Glomerular endothelial cell (primary cell): ENCODE measurements at places on chromosomes 12 and 14.

GRCh38 chr12:82357845-82358199 is 365 bp downstream of the CCDC59 start:
- no peak for DNase-seq

DNA sequence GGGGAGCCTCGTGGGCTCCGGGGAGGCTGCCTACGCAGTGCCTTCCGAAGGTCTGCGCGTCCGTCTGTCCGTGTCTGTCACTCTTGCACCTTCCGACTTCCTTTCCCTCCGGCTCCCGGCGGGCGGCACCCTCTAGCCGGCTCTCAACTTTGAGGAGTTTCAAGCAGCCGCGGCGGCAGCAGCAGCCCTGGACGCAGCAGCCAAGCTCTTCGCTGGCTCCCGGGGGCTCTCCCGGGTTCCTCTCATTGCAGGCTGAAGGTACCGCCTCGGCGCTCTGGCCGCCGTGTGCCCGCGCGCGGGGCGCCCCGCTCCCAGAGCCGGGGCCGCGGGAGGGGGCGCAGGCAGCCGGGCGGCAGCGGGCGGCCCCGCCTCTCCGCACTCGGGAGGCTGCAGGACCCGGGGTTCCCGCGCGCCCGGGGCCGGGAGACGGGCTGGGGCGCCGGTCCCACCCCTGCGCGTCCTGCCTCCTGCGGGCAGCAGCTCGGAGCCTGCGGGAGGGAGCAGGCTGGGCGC is at the start of the genes AMIGO2 and PCED1B:
TSS of gene AMIGO2 (minus strand) at position 492 of the 513 bp plus-strand sequence. CDS start 957 bp downstream, outside the sequence.
TSS of gene PCED1B (plus strand) at position 154 of the 513 bp plus-strand sequence. CDS start 155,443 bp downstream, outside the sequence.
- no peak for DNase-seq

DNA sequence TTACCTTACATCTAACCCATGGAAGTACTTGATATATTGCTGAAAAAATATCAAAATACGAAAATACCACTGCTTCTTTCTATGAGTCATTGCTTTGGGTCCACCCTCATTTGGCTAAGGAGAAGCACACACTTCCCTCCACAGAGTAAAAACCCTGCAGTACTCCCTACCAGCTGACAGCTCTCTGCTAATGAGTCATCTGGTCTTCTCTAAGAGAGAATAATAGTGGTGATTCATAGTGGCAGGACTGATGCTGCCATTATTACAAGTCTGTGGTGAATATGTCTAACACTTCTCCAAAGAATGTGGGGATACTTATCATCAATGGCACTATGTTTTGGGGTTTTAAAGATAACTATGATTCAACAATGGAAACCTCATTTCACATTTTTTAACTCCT is 90.7 kb downstream of the PPFIA2 start:
- DNase-seq, result no peak

DNA sequence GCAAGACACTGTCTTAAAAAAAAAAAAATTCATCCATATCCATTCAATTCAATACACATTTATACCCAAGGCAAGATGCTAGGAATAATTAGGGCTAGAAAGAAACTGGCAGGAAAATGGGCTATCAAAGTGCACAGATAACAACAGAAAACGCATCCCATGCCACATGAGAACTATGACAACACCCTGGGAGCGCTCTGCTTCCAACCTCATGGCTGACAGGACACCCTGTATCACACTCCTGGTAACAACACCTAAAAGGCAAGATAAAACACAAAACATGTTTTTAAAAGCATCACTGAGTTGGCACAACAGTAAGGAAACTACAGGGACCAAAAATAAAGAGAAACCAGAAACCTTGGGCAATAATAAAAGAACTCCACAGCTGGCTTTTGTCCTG is 54.9 kb downstream of the ZFYVE21 start:
- no peak for DNase-seq

GRCh38 chr14:95445676-95446075 is 70.8 kb downstream of the SYNE3 start:
- DNase-seq, result no peak

GRCh38 chr12:9364224-9365176 is 156.3 kb upstream of the PZP start:
- no peak for DNase-seq

DNA sequence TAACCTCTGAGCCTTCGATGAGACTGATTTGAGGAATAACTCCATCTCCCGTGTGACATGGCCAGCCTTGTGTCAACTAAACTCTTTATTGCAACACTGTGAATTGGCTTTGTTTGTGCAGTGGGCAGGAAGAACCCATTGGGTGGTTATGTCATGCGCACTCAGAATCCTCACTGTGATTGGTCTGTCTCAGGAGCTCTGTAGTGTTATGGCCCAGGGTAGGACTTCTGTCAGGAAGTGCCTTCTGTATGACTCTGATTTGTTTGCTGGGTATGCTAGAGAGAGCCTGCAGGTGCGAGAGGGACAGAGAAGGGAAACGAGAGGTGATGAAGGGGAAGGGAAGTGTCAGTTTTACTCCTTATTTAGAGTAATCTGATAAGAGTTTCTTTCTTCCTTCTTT is 71.5 kb upstream of the DCD start:
- DNase-seq, result no peak

- no peak for DNase-seq
Measured at GRCh38 chr12:18470251-18470650, 208.9 kb downstream of the PIK3C2G start.

DNA sequence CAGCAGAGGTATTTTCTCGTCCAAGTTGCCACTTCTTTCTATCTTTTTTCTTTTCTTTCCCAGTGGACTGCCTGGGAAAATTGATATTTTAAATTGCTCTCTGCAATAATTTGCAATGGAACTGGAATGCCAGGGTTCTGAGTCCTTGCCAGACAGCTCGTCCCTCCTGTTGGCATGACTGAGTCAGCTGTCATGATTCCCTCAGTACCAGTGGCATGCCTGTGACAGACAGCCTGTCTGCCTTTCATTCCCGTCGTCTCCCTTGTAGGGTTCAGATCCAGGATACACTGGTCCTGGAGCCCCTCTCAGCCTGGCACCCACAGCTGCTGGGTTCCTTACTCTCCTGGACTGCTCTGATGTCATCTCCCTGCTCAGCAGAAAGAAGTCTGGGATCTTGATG is 84.8 kb downstream of the PTPN11 start:
- DNase-seq, result no peak

DNA sequence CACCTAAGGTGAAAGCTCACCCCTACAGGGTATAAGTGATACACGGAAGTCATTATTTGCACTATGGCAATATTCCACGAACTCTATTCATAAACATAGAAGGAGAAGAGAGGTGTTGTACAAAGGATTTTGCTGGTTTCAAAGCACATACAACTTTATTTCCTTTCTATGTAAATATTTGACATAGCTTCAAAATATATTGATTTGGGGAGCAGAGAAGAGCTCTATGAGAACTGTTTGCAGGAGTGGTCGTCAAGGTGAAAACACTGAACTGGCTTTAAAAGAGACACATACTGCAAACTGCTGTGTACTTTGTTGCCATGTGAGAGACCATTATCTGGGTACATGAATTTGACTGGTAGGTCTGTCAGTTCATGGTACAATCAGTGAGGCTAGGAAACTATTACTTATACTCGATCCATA is 16.7 kb downstream of the CNIH1 start:
- DNase-seq, result no peak

DNA sequence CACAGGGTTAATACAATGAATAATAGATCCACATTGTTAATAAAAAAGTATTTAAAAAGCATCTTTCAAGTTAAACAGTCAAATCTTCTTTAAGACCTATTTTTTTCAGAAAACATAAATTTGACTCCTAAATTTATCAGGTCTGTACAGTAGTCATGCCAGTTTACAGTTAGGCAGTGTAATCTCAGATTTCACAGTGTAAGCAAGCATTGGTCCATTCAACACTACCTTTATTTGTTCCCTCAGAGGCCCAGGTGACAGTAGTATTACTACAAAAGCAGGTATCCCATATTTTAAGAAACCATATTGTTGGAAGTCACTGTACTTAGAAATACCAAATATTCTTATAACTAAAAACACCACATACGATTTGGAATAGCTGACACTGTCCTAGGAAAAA is 6.1 kb downstream of the ATP2B1 start:
- DNase-seq, result no peak

- no peak for DNase-seq
Measured at GRCh38 chr14:20522332-20522731, 17.0 kb downstream of the RNASE10 start.

DNA sequence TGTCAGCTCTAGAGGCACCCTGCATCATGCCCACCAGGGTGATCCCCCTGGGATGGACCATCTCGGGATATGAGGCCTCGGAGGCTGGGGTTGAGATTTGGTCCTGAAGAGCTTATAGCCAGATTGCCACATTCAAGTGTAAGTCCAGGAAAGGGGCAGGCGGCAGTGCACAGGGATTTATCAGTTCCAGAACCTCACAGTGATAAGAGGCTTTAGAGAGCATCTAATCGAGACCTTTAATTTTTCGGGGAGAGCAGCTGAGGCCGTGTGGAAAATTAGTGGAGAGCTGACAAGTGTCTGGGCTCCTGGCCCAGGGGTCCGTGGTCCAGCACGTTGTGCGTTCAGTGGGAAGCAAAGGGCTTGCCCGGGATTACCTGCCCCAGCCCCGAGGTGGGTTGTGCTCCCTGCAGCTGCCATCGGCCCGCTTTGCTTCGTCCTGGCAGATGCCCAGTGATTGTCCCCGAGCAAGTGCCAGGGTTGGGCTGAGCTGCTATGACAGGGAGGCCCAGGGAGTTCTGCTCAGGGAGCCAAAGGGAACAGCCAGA is 52.1 kb downstream of the C14orf132 start:
- no peak for DNase-seq

DNA sequence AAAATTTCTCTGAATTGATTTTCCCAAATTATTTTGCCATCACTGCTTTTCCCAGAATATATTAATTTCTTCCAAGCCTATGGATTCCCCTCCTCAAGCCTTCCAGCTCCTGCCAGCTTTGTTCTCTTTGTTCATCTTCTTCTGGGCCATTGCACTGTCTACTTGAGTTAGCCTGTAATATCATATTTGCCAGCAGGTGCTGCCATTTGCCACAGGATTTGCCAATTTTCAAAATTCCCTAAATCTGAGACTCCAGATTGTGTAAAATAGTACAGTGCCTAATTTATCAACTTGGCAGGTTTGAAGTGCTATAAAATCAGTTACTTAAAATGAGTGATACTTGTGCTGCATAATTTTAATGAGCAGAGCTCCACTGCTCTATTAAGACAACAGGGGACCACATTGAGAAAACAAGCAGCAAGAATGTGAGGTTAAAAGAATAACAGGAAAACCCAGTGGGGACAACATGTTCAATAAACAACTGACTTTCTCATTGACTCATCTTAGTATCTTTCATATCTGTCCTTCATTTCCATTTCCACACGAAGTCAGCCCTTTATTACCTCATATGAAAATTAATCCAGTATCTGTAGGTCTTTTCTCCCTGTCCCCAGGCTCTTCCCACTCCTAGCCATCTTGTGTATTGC is 84.6 kb upstream of the CCDC196 start:
- DNase-seq, result no peak
